ENCODE measurements at places on chromosomes 1 and 21.

- DNase-seq, result no peak
Observed at GRCh38 chr1:99943223-99943794, 26.5 kb upstream of the SLC35A3 start.

DNA sequence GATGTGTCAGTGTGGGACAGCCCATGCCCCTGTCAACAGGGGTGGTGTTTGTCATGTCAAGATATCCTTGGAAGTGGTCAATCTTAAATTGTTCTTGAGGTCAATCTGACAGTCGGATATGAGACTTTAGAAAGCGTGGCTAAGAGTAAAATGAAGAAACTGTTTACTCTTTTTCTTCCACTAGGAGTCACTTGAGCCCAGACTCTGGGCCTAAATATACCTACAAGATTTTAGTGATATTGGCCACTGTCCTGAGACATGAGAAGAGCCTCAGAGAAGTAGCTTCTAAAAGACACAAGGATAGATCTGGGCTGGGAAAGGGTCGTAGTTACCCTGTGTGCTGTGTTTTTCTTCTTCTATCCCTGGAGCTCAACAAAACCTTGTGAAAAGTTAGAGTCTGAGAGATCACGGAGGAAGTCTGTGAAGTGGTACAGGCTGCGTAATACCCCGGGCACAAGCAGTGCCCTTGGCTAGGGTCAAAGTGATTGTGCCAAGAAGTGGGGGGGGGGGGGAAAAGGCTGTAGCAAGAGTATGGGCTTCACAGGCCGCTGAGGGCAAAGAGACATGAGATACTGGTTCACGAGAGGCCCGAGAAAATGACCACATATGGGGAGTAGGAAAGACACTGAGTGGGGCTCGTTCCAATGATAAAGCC lies 355.2 kb upstream of the GREM2 start:
- DNase-seq, result no peak

GRCh38 chr1:239387304-239388158 lies 1.2 kb downstream of the CHRM3 start:
- no peak for DNase-seq

DNA sequence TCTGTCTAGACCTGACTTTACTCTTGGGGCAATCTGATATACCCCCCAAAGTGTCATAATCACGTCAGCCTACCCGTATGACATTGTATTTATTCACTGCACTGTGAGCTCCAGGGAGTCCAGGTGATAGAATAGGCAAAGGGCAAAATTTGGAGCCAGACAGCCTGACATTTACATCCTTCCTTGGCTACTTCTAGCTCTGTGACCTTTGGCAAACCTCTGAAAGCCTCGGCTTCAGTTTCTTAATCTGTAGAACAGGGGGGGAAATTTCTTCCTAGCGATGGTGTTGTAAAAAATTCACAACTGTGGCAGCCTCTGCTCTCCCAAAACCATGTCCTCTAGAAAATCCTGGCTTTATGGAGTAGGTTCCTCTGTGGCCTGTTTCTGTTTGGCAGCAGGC lies 240.9 kb downstream of the KIF26B start:
- no peak for DNase-seq

DNA sequence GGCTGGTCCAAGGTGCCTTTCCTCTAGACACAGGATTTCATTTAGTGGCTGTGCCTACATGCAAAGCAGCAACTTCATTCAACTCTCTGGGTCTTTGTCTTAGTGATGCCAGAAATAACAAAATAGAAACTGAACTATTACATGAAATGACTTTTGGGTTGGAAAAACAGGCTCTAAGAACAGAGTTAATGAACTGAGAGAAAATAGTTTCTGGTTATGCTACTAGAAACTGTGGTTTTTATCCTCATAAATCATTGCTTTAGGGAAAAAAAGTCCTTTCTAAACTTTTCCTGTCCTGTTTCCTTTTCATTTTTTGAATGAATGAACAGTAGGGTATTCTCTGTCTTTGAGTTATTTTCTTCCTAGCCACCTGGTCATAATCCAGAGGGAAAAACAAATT lies 424.0 kb downstream of the KIF26B start:
- no peak for DNase-seq

GRCh38 chr1:110606657-110607535 lies 738 bp upstream of the KCNA2 start:
- no peak for DNase-seq

DNA sequence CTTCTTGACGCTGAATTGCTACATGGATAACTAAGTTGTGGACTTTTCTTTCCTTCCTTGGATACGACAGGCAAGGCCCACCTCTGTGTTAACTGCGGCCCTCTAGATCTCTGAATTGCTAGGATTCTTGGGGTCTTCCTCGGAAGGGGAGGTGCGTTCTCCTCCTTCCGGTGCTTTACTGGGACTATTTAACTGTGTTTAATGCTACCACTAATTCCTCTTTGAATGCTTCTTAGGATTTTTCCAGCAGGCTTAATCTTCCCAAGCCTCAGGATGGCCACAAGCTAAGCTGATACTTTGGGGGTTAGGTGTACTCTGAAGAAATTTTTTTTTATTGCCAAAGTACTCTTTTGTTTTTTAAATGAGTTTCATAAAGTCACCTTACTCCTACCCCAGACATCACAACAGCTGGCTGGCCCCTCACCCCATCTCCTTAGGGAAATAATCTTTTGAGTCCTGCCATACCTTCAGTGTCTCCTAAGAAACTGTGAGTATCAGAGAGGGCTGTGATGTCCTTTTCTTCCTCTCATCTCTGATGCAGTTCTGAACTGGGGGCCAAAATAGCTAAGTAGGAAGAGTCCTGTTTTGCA lies 21.4 kb downstream of the KIRREL1 start:
- DNase-seq, result no peak

DNA sequence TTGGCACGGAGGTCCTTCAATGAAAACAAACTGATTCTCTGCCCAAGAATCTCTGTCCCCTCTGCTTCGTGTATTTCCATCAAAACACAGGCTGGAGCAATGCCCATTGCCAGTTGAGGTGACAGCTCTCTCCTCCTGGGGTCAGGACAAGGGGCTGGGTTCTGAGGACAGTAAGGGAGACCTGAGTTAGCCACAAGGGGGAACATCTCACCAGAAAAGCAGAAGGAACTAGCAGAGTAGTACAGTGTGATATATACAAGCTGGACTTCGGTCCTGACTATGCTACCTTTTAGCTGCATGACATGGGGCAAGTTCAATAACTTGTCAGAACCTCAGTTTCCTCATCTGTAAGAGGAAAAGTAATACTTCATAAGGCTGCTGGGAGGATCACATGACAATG lies 50.3 kb downstream of the SYT2 start:
- no peak for DNase-seq

GRCh38 chr1:235931171-235931738 lies 64.5 kb upstream of the LYST start:
- DNase-seq, result no peak

- DNase-seq, result no peak
Observed at GRCh38 chr1:100306735-100307313, 40.8 kb downstream of the RTCA start.

GRCh38 chr1:167825419-167826079 lies 88.4 kb downstream of the ADCY10 start:
- DNase-seq, result no peak

GRCh38 chr1:110455151-110455550 lies 4.2 kb downstream of the PROK1 start:
- DNase-seq, result no peak

- no peak for DNase-seq
Observed at GRCh38 chr1:202045705-202046104, 35.3 kb downstream of the ELF3 start.

DNA sequence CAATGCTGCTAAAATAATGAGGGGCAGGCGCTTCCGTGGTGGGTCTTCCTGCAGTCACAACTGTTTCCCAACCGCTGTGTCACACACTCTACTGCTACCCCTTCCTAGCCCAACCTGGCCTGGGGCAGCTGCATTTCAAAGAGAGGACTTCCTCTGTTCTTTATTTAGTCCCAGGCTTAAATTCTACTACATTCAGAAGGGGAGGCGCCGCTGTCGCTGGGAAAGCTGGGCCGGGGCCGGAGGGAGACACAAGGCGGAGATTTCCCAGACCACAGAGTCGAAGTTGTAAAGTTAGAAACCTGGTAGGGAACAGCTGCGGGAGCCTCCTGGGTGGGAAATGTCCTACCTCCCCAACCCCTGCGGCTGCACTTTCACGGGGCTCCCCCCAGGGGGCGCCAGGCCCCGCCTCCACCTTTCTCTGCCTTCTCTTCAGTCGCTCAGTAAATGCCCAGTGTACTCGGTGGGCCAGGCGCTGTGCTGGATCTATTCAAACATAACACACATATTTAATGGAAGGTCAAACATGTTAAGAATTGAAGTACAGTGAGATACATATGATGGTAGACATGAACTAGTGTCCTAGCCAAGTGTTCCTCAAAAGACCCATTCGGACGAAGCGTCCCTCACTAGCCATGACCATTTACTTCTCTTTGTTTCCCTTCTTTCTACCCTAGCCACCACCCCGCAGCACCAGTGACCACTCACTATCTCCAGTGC lies 23.1 kb downstream of the DYRK3 start:
- peak; percentile 44 for DNase-seq

DNA sequence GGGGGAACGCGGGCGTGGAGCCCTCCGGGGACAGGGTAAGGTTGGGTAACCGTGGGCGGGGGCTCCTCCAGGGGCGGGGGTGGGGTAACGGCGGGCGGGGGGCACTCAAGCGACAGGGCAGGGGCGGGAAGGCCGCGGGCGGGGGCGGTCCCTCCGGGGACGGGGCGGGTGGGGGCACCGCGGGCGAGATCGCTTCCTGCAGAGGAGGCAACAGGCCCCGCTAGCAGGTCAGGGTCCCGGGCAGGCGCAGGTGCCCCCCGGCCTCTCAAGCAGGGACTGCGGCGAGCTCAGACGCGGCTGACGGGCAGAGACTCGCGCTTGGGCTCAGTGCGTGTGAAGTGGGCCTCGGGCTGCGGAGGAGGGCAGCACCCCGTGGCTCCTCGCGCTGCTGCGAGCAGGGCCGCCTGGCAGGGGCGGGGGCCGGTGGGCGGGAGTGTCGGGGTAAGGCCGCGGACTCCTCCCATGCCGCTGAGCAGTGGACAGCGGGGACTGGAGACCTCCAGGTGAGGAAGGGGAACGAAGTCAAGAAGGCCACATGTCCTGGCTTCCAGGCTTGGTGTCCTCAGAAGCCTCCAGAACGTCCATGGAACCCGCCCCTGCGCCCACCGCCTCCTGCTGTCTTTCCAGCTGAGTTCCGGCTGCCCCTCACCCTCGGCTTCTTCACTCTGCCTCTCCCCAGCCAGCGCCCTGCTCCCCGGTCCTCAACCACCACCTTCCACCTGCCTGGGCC lies 627 bp upstream of the GNB1 start:
- peak; percentile 73 for DNase-seq

GRCh38 chr21:36125512-36126207 lies 9.2 kb upstream of the CBR3 start:
- peak; percentile 34 for DNase-seq

DNA sequence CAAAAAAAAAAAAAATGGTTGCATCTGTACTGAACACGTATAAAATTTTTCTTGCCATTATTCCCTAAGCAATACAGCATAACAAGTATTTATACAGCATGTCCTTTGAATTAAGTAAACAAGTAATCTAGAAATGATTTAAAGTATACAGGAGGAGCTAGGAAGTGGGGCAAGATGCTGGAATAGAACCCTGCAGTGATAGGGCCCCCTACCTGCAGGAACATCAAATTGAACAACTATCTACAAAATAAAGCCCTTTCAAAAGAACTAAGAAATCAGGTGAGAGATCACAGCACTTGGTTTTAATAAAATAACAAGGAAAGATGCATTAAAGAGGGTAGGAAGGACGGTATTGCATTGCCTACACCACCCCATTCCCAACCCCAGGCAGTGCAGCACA lies 10.9 kb downstream of the TSHB start:
- no peak for DNase-seq

DNA sequence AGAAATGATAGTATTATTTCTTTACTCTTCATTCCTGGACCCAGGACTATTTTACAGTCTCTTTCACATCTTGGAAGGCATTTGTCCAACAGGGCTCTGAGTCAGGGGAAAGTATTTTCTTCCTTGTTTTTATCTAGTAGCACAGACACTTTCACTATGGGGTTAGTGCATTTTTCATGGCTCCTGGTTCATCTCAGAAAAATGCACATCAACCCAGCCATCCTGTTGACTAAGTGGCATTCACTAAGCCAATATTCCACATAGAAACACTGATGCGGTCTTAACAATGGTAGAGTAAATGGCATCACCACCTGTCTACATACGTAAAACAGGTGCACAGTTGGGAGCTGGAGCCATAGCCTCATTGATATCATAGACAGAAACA lies 87.4 kb upstream of the C1orf21 start:
- DNase-seq, result no peak

- DNase-seq, result no peak
Observed at GRCh38 chr1:85554630-85555327, 25.8 kb upstream of the CCN1 start.

DNA sequence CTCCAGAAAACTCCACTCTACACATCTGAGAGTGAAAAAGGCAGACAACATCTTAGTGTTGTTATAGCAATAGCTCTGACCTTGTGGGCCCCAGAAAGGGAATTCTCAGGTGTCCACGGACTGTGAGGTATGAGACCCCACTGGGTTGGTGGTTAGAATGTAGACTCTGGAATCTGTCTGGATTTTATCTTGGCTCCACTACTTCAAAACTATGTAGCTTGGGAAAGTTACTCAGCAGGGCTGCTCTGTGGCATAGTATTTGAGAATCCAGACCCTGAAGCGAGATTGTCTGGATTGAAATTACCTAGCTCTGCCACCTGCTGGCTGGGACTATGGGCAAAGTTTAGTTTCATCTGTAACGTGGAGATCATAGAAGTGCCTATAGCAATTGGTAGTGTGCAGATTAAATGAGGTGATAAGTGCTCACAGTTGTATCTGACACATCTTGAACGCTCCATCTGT lies 25.8 kb downstream of the PRDM2 start:
- no peak for DNase-seq

GRCh38 chr1:36251794-36252481 lies 27.7 kb downstream of the THRAP3 start:
- DNase-seq, result no peak

DNA sequence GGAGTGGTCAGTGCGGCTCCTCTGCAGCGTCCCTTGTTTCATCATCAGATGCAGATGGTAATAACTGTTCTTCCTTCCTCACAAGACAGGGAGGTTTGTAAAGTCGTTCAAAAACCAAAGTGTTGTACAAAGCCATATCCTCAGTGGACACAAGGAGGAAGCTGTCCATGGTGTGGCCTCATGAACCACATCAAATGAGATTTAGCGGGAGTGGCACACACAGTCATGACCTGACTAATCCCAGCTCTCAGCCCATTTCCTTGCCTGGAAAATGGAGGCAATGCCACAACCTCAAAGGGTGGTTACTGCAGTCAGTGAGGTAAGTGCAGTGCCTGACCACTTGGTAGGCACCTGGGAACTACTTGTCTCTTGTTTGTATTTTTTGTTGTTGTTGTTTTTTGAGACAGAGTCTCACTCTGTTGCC lies 13.4 kb downstream of the ENTREP3 start:
- no peak for DNase-seq
